Renal cortex interstitium (tissue), 15 donors: ENCODE measurements at places on chromosomes 5 and 9. TPM values are rescaled to one million over a fixed set of nuclear protein-coding genes. Genes with fewer than 3 reads are reported as not detected.

IRX2 gene
- polyA plus RNA-seq = 27.0 TPM

HTR1A gene
- polyA plus RNA-seq = not detected

ERGIC1 gene
- 112 TPM for polyA plus RNA-seq

TAF1L gene
- polyA plus RNA-seq = 0.15 TPM

ACTBL2 gene
- not detected for polyA plus RNA-seq

PALM2AKAP2 gene
- polyA plus RNA-seq = 8.9 TPM

CHSY3 gene
- 4.0 TPM for polyA plus RNA-seq

MACIR gene
- polyA plus RNA-seq = 21.5 TPM

LCN1 gene
- not detected for polyA plus RNA-seq

SPATA31D4 gene
- not detected for polyA plus RNA-seq

SUSD3 gene
- polyA plus RNA-seq = 11.4 TPM

ORM2 gene
- not detected for polyA plus RNA-seq

CNTFR gene
- 49.5 TPM for polyA plus RNA-seq

PDE6A gene
- 0.12 TPM for polyA plus RNA-seq

KIF4B gene
- 0.30 TPM for polyA plus RNA-seq

ANKRD31 gene
- 0.70 TPM for polyA plus RNA-seq

DNA sequence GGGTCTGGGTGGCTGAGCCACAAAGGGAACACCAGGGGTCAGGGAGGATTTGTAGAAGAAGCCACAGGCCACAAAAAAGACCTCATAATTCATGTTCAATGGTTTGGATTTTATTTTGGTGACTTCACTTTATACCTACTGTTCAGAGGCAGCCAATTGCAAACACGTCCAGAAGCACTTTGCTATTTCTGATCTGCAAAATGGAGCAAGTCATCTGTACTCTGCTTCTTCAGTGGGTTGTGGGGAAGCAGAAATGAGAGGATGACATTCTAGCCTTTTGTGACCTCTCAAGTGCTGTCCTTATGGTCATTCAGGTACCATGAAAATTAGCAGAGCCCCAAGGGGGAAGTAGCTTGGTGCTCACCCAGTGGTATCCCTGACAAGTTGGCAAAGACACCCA, 2.5 kb upstream of the KCNIP1 start:
- no peak for DNase-seq

DNA sequence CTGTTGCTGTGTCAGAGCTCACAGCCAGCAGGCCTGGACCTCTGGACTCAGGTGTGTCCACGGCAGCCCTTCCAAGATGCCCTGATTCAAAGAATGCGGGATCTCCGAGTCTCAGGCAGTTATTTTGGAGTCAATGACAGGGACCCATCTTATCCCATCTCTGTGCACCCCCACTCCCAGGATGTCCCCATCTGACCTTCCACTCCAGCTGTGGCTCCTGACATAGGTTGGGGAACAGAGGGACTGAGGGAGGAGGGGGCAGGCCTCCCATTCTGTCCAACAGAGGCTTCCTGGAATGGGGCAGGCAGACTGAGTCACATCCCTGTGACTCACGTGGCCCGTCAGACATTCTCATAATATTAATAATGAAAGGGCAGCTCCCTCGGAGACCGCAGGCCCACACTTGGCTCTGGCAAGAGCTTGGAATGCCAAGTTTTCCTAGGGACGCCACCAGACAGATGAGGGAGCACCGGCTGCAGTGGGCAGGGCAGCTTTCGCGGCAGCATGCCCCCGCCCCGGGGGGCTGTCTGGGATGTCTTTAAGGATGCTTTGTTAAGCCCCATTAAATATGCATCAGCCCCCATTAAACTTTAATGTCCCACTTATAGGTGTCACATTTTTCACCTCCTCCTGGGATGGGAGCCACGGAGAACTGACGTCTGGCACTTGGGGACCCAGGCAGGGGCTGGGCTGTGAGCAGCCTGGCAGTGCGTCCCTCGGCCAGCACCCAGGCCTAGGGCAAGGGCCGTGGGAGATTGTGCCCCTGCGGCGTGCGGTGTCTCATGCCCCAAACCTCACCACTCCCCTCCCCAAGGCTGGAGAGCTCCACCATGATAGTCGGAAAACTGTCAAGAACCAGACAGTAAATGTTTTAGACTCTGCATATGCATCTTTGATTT, 23.6 kb upstream of the FIBCD1 start:
- DNase-seq = no peak

GRCh38 chr5:102216678-102217077, 79.4 kb downstream of the SLCO4C1 start:
- DNase-seq = no peak

DNA sequence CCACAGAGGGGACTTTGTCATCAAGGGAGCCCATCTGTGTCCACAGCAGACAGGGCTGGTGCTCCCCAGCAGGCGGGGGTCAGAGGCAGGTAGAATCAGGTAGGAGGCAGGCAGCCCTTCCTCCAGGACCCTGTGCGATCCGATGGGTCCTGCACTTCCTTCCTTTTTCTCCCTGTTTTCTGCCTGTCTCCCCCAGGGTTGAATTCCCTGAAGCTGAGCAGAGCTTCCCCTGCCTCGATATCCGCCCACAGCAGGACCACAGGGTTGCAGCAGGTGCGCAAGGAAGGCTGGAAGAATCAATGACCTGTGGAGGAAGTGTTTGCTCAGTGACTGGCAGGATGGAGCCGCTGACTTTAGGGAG, 69.2 kb downstream of the MRPL36 start:
- DNase-seq = no peak

DNA sequence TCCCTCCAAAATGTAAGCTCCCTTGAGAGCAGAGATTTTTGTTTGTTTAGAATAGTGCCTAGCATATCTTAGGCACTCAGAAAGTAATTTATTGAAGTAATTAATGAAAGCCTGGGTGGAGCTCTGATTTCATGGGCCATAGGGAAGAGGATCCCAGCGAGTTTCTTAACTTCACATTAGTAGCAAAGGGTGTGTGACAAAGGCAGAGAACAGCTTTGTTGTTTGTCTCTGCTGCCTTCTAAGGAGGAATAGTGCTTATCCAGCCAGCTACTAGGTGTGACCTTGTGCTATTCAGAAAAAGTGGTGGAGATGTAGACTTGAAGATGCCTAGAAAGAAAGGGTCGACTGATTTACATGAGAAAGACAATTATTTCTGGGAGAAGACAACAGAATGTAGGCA, 149.0 kb downstream of the CD180 start:
- no peak for DNase-seq

GRCh38 chr9:70532716-70533115, 118.3 kb upstream of the KLF9 start:
- no peak for DNase-seq

GRCh38 chr9:127221695-127222094, 42.9 kb upstream of the GARNL3 start:
- DNase-seq = no peak

- DNase-seq = no peak
Observed at GRCh38 chr5:172311605-172312004, 28.0 kb upstream of the UBTD2 start.

DNA sequence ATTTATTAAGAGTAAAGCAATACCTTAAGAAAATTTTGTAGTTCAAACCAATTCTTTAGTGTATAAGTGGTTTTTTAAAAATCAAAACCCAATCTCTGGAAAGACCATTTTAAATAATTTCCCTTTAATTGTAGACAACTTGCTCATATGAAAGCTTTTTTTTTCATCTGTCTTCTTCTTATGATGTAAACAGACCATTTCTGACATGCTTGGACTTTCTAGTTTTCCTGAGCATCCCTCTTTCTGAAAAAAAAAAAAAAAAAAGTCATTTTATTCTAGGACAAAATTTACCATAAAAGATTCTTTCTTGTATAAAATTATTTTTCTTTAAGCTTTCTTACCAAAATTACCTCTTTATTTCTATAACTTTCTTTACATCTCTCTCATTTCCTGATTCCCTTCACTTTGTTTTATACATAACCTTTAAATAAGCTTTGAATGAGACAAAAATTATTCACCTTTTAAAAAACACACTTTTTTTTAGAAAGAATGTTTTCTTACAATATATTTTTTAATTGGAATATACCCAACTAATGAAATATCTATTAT, 67.5 kb downstream of the COL15A1 start:
- DNase-seq = no peak

- DNase-seq = no peak
Observed at GRCh38 chr9:84941792-84942191, 272.3 kb downstream of the NTRK2 start.

DNA sequence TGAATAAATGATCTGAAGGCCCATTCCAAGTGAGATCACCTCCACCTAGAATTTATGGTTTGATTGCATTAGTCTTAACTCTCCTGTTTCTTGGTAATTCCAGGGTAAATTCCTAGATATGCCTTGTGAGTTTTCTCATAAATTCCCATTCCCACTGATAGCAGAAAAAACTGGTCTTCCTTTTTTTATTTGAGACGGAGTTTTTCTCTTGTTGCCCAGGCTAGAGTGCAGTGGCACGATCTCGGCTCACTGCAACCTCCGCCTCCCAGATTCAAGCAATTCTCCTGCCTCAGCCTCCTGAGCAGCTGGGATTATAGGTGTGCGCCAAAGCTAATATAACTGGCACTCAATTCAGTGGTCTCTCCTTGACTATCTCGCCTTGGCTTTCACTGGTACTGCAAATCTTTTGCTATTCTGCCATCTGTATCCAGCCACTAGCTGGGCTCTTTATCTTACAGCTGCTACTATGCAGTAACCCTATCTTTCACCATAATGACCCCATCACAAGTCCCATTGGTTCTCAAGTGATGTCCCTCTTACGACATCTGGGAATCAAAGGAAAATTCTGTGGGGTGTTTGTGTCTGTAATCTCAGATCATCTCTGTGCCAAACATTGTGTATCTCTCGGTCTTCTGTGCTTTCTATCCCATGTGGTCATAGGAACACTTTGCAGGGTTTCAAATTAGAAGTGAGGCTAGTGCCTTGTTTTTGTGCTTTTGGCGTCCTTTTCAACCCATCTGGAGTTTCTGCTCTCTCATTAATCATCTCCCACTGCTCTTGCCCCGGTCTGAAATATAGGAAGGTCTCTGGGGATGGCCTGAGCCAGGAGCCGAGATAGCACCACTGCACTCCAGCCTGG, 14.4 kb downstream of the HNRNPK start:
- DNase-seq = no peak

DNA sequence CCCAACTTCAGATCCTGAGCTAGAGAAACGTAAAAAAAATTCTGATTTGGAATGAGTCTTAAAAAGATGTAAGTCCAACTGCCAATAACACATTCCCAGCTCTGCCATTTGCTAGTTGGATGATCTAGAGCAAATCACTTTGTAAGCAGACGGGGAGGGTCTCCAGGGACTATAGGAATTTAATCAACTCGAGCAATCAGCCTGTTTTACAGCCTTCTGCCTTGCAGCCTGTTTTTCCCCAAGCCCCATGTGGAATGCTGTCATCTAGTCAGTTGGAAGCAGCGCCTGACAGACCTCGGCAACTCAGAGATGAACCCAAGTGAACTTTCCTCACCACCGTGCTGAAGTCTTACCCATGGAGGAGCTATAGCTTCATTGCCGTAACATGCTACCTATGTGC, 34.8 kb upstream of the HRH2 start:
- DNase-seq = no peak

DNA sequence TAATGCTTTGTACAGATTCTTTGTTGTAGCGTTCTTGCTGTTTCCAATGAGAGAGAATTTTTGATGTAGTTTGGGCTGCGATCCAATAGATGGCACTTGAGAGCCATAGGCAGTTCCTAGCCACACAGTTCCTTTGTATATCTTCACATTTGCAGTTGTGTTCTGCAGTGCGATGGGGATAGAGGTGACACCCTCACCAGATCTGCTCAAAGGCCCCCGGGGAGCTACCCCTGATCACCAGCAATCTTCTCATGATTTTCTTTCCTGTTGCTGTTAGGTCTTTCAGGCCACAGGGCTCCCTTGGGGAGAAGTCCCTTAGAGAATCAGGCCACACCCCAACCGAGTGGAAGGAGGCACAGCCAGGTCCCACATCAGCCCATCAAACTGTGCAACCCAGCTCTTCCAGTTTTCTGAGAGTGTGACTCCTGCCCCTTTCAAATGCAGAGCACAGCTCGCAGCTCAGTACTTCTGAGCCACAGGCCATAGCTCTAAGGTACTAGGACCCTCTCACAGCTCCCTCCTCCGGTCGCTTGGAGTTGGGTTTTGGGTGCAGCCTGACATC, 353.7 kb downstream of the SLCO4C1 start:
- DNase-seq = peak; percentile 15

GRCh38 chr5:93636837-93637236, 53.8 kb downstream of the NR2F1 start:
- no peak for DNase-seq

- DNase-seq = no peak
Observed at GRCh38 chr9:95177617-95178016, 139.9 kb downstream of the FANCC start.

GRCh38 chr5:95191330-95191729, 93.6 kb downstream of the MCTP1 start:
- DNase-seq = no peak

- DNase-seq = no peak
Observed at GRCh38 chr5:119651486-119651885, 22.1 kb downstream of the FAM170A start.

GRCh38 chr5:123344816-123345426, 78.3 kb downstream of the CEP120 start:
- no peak for DNase-seq

- no peak for DNase-seq
Observed at GRCh38 chr9:38023661-38024035, 45.4 kb downstream of the SHB start.

DNA sequence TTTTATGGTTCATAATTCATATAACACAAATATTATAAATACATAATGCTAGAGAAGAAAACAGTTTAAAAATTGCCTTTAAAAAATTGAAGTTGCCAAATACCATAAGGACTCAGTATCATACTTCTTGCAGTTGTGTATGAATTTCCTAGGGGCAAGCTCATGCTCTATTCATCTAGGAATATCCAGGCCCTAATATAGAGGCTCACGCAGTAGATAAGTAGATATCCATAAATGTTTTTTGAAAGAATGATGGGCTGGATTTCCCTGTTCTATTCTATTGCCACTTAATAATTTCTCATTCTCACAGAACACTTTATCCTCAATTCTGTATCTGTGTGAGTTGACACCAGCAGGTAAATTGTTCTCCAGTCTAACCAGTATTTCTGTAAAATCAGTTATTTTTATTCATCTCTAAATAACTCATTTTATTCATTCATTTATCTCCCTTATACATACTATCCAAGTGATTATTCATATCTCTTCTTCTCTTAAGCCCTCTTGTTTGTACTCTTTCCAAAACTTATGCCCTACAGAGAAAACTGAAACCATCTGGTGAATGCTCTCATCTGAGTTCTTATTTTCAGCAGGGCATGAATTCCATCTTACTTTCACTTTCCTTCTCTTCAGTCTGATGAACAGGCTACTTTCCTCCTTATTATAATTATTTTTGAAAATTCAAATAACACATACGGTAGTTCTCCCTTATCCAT, 97.1 kb downstream of the SLC44A1 start:
- DNase-seq = no peak
